ENCODE measurements at places on chromosomes 16 and 17.

DNA sequence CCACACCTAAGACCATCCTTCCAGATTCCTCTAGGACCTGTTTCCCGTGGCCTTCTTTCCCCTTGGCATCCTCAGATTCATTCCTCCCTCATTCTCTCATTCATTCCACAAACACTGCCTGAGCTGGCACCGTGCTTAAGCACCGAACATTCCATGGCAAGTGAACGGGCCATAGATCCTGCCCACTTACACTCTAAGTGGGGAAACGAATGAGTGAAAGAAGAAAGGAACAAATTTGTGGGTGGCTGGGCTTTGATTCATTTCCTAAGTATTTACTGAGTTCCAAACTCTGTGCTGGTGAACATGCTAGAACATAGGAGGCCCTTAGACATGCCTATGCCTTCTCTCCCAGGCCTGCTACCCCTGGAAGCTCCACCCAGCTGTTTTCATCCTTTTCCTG, 30.0 kb downstream of the SRCIN1 start:
- H3K27ac ChIP-seq: no peak overlapping the region
- H3K4me3 ChIP-seq: no peak overlapping the region
- no peaks in the 10 kb centered on the region for H3K36me3 ChIP-seq
- H3K4me1 ChIP-seq: peaks cover 18% of the 10 kb centered on the region

- H3K4me1 ChIP-seq: peaks cover 54% of the 10 kb centered on the region
- peak overlapping the region; percentile 95 for H3K27ac ChIP-seq
- peak overlapping the region; percentile 90 for H3K4me3 ChIP-seq
- H3K27me3 ChIP-seq: no peaks in the 10 kb centered on the region
Observed at GRCh38 chr17:60390925-60391470, 935 bp downstream of the USP32 start.

DNA sequence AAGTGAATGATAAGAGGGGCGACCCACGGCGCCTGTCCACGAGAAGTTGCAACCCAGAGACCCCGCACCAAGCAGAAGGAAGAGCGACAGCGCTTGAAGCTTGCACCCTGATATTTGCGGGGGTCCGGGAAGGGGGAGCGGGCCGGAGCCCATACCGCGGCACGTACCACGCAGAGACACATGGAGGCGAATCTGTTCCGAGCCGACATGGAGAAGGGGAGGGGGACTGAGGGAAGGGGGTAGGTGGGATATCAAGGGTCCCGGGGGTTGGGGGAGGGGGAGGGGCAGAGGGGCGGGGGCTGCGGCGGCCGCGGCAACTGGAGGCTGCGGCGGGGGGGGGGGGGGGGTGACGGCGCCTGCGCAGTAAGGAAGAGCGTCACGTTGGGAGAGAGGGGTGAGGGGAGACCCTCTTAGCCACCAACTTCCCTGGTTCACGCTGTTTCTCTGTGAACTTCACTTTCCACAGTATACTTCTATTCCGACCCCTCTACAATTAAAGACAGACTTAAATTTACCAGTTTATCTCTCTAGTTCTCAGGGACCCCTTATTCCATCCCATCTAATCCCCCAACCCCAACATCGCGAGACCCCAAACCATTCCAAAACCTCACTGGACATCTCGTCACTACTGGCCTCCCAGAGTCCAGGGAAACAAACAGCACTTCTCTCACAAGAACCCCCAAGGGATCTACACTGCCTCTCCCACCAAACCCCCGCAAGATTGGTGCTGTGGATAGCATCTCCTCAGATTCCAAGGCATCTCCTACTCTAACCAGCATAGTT, 8.0 kb downstream of the DLG4 start:
- no peak overlapping the region for H3K4me3 ChIP-seq
- H3K4me1 ChIP-seq: peaks cover 30% of the 10 kb centered on the region

DNA sequence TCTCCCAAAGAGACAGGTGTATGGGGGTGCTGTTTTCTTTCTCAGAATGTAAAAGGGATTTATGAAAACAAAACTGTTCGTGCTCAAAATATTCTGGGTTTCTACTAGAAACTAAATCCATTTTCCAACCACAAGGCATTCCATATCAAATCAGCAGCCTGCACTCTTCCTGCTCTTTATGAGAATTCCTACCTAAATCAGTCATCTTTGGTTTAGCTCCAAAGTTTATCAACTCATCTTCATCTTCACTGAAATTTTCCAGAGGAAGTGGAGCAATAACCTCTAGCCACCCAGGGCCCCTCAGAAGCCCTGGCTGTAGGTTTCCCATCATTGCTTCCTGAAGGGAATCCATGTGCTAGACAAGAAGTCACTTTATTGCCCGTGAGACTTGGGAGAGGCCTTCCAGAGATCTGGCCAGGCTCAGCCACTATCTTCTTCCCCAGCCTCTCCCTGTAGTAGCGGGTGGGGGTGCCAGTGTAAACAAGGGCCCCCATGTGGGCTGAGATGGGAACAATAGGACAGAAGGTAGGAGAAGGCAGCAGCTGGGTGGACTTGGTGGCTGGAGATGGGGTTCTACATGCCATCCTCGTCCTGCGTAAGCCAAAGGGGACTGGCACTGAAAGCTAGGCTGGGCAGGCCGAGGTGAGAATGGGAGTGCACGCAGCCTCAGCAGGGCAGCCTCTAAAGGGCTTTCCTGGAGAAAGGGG, 22.0 kb upstream of the ALDH3A1 start:
- DNase-seq: no peak
- no peak overlapping the region for H3K4me3 ChIP-seq
- H3K36me3 ChIP-seq: no peaks in the 10 kb centered on the region
- H3K27me3 ChIP-seq: peaks cover 21% of the 10 kb centered on the region
- peaks cover 26% of the 10 kb centered on the region for H3K4me1 ChIP-seq
- no peak overlapping the region for H3K27ac ChIP-seq

DNA sequence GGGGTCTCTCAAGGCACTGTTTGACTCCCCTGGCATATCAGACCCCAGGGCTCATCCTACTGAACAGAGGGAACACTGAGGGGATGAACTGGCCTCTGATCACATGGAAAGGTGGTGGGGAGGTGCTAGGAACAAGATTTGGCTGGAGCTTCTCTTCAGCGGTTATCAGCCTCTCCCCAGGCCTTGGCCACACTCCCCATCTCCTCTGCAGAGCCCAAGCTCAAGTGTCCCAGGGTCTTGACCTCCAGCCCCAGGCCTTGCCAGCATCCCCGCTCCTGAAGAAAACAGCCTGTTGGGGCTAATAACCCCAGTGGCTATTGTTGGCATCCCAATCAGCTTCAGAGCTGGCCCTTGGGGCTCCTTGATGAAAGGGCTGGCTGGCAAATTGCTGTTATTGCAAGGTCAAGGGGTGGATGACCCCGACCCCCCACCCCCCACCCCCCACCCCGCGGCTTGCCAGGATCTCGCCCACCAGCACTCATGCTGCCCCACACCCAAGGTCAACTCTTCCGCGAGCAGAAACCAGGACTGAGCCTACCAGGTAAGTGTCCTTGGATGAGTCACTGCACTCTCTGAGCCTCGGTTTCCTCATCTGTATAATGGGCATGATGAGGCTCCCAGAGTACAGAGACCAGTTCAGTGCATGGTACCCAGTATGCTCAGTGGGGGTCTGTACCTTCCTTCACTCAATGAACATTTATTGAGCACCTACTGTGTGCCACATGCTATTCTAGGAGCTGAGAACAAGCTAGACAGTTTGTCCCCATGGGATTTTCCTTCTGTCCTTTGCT, 18.8 kb upstream of the FAM83G start:
- DNase-seq: no peak
- no peak overlapping the region for H3K4me3 ChIP-seq
- H3K27me3 ChIP-seq: peaks cover 9% of the 10 kb centered on the region
- peaks cover 31% of the 10 kb centered on the region for H3K4me1 ChIP-seq

DNA sequence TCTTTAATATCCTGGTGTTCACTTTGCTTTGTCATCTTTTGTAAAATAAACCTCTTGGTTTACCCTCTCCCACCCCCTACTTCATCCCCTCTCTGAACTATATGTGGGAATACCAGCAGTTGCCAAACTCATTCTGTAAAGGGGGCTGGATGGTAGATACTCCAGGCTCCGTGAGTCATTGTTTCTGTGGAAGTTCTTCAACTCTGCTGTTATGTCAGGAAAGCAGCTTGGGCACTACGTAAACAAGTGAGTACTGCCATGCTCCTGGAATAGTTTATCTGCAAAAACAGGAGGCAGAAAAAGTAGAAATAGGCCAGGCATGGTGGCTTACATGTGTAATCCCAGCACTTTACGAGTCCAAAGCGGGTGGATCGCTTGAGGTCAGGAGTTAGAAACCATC, 17.6 kb downstream of the MVP start:
- no peaks in the 10 kb centered on the region for H3K27me3 ChIP-seq
- no peak overlapping the region for H3K27ac ChIP-seq
- peaks cover 5% of the 10 kb centered on the region for H3K36me3 ChIP-seq
- H3K4me3 ChIP-seq: no peak overlapping the region

DNA sequence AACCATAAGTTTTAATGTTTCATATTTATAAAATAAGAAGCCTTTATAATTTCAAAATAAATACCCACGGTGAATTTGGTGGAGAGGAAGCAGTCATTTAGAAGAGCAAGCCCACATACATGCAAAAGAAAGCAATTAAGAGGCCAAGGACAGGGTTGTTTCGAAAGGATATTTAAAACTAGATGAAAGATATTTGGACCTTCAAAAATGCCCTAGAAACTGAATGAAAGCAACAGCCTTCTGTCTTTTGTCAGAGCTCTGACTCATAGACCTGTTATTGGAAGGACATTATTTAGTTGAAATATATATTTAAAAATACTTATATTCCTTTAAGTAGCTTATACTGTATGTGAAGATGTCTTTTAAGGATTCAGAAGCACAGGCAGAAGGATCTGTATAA, 8.6 kb upstream of the METTL9 start:
- no peak overlapping the region for H3K4me3 ChIP-seq
- no peaks in the 10 kb centered on the region for H3K36me3 ChIP-seq
- H3K27me3 ChIP-seq: no peaks in the 10 kb centered on the region
- no peak overlapping the region for H3K27ac ChIP-seq
- H3K4me1 ChIP-seq: no peaks in the 10 kb centered on the region

- no peaks in the 10 kb centered on the region for H3K36me3 ChIP-seq
- DNase-seq: peak; percentile 49
- H3K27ac ChIP-seq: no peak overlapping the region
Observed at GRCh38 chr17:42163113-42163512, 8.3 kb upstream of the RAB5C start.

DNA sequence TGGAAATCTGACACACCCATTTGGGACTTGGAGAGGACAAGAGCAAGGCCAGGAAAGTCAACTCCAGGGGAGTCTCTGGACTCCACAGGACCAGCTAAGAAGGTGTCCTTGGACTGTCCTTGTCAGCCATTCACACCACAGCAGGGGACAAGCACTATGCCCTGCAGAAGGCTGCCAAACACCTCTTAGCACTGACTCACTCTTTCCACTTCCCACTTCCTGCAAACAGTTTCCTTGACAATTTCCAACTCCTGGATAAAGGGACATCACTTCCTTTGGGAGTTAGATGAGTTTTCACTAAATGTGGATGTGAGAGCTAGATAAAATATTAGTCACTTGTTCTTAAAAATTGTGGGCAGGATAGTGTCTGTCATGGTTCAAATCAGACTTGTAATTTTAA, 37.8 kb upstream of the BCAR1 start:
- peaks cover 35% of the 10 kb centered on the region for H3K36me3 ChIP-seq
- H3K27me3 ChIP-seq: no peaks in the 10 kb centered on the region
- DNase-seq: no peak
- H3K4me3 ChIP-seq: no peak overlapping the region
- H3K27ac ChIP-seq: no peak overlapping the region
- H3K4me1 ChIP-seq: peaks cover 11% of the 10 kb centered on the region

- no peak overlapping the region for H3K27ac ChIP-seq
- H3K4me1 ChIP-seq: peaks cover 24% of the 10 kb centered on the region
- no peaks in the 10 kb centered on the region for H3K27me3 ChIP-seq
- peaks cover 16% of the 10 kb centered on the region for H3K36me3 ChIP-seq
- no peak overlapping the region for H3K4me3 ChIP-seq
- DNase-seq: no peak
Observed at GRCh38 chr16:66620429-66620795, 15.9 kb downstream of the CMTM3 start.

DNA sequence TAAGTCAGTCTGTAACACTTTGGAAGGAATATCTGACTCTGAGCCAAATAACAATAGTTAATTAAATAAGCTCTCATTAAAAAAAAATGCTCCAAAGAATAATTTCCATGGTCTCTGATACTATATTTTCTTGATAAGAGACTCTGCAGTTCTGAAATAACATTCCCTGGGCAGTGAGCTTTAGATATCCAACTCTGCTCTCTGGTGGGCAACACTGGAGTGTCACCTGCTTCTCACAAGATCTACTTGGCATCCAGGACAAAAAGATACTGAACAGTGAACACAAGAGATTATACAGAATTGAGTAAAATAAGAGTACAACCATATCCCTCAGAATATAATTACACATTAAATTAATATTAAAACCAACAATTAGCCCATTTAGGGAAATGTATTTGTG, 13.7 kb downstream of the BLMH start:
- peak; percentile 49 for DNase-seq
- no peaks in the 10 kb centered on the region for H3K4me1 ChIP-seq
- H3K27me3 ChIP-seq: no peaks in the 10 kb centered on the region
- H3K4me3 ChIP-seq: no peak overlapping the region

- no peak overlapping the region for H3K4me3 ChIP-seq
- H3K27me3 ChIP-seq: no peaks in the 10 kb centered on the region
Observed at GRCh38 chr17:74185571-74186185, 17.8 kb upstream of the RPL38 start.

Data from HepG2 (cell line).